Activated CD4-positive, alpha-beta T cell treated with anti-CD3 and anti-CD28 coated beads, Interleukin-2, amount 10 ng/mL, durations not matched to agents 24 days and 14 days (primary cell): ENCODE measurements at places on chromosomes 1 and 21. TPM values are rescaled to one million over a fixed set of nuclear protein-coding genes. Genes with fewer than 3 reads are reported as not detected.

DNA sequence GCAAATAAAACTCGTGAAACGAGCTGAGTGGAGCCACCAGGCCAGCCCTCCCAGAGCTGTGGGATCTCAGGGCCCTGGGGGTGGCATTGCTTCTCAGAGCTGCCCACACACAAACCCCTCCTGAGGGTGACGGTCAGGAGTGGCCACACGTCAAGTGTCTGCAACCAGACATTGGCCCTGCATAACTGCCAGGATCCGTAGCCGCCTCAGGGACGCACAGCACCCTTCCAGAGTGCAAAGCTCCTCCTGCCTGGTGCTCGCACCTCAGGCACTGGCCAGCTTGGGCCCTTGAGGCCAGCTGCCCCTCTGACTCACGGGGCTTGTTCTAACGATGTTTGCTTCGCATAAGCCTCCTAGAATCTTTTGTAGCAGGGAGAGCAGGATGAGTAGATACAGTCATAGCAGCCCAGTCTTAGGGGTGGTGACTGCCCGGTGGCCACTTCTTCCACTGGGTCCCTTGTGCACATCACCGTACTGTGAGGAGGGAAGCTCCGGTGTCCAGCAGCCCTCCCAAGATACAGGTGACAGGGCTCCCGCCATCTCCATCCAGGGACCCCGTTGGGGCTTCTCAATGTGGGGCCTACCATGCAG is 5.0 kb downstream of the WNT3A start:
- no peak overlapping the region for H3K4me3 ChIP-seq
- no peak overlapping the region for H3K27ac ChIP-seq
- H3K27me3 ChIP-seq, result peaks cover 28% of the 10 kb centered on the region

- H3K27ac ChIP-seq, result no peak overlapping the region
- H3K4me1 ChIP-seq, result peaks cover 14% of the 10 kb centered on the region
- H3K36me3 ChIP-seq, result peaks cover 19% of the 10 kb centered on the region
- peak; percentile 74 for DNase-seq
These were observed 31.1 kb downstream of the EDARADD start for GRCh38 chr1:236425031-236425663.

DNA sequence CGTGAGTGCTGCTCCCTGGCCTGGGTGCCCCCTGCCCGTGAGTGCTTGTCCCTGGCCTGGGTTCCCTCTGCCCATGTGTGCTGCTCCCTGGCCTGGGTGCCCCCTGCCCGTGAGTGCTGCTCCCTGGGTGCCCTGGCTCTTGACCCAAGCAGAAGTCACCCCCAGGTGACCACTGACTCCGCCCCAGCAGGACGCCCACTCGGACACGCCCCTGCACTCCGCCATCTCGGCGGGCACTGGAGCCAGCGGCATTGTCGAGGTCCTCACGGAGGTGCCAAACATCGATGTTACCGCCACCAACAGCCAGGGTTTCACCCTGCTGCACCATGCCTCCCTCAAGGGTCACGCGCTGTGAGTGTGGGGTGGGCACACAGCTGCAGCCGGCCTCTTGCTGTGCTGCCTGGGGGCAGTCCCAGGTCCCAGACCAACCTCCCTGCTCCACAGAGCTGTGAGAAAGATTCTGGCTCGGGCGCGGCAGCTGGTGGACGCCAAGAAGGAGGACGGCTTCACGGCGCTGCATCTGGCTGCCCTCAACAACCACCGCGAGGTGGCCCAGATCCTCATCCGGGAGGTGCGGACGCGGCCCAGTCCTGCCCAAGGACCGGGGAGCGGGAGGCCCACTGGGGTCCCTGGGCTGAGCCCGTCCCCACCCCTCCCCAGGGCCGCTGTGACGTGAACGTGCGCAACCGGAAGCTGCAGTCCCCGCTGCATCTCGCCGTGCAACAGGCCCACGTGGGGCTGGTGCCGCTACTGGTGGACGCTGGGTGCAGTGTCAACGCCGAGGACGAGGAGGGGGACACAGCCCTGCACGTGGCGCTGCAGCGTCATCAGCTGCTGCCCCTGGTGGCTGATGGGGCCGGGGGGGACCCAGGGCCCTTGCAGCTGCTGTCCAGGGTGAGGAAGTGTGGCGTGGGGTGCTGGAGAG is 3.9 kb upstream of the MMP23B start:
- H3K27me3 ChIP-seq, result peaks cover 4% of the 10 kb centered on the region
- no peak overlapping the region for H3K27ac ChIP-seq
- peaks cover 2% of the 10 kb centered on the region for H3K36me3 ChIP-seq
- peaks cover 4% of the 10 kb centered on the region for H3K4me1 ChIP-seq
- no peak for DNase-seq

- peak within 1 kb of the TSS; percentile 21 for H3K27ac ChIP-seq
- H3K36me3 ChIP-seq, result no peaks in the 10 kb centered on the region
- H3K4me3 ChIP-seq, result peak within 1 kb of the TSS; percentile 70
- DNase-seq, result peak; percentile 83
- peaks cover 44% of the 10 kb centered on the region for H3K27me3 ChIP-seq
These were observed at the start of gene MCOLN3 for GRCh38 chr1:85048296-85049064. TSS of gene MCOLN3 (minus strand) at chr1:85048500. CDS start at chr1:85045360, 3,140 bp downstream.

DNA sequence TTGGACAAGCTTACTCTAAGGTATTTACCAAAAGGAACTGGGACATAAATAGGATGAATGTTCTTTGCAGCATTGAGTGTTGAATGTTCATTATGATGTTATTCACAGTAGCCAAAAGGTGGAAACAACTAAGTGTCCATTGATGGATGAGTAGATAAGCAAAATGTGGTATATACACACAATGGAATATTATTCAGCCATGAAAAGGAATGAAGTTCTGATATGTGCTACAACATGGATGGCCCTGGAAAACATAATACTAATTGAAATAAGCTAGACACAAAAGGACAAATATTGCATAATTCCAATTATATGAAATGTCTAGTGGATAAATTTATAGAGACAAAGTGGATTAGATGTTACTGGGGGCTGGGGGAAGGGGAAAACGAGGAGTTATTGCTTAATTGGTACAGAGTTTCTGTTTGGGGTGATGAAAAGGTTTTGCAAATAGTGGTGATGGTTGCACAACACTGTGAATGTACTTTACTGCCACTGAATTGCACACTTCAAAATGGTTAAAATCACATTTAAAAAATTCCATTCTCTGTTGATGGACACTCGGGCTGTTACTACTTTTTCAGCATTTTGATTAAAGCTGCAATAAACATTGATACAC is 2.9 kb downstream of the MTARC1 start:
- H3K4me3 ChIP-seq, result no peak overlapping the region
- no peak for DNase-seq
- H3K27ac ChIP-seq, result no peak overlapping the region
- H3K4me1 ChIP-seq, result no peaks in the 10 kb centered on the region
- H3K36me3 ChIP-seq, result no peaks in the 10 kb centered on the region

DNA sequence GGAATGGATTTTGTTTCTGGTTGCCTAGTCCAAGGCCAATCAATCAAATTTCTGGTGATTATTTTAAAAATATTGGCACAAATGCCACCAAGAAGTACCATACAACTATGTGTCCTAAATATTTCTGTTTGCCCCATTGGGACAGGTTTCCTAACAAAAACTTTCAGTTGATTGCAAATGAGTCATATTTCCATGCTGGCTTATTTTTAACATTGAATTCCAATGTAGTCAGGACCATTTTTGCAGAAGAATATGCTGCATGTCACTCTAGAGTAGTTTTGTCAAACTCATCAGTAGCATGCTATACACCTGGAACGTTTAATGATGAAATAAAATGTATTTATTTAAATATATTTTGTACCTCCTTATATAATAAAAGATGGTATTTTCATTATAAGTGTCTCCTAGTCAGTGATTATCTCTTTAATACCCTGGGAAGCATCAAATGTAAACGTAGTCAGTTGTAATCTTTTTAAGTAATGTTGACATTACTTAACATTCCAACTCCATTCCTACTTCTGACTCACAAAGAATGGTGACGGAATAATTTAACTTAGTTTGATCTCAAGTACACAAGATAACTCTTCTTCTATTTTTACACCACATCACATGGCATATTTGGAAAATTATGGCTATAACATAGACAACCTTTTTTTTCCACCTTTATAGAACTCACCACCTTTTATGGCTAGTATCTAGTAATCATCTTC is 39.0 kb upstream of the USH2A start:
- no peaks in the 10 kb centered on the region for H3K4me1 ChIP-seq
- H3K4me3 ChIP-seq, result no peak overlapping the region

GRCh38 chr21:43338951-43339350 is 88.0 kb downstream of the SIK1 start:
- H3K27me3 ChIP-seq, result no peaks in the 10 kb centered on the region
- peaks cover 2% of the 10 kb centered on the region for H3K36me3 ChIP-seq
- no peak for DNase-seq
- peaks cover 10% of the 10 kb centered on the region for H3K4me1 ChIP-seq
- H3K4me3 ChIP-seq, result no peak overlapping the region

DNA sequence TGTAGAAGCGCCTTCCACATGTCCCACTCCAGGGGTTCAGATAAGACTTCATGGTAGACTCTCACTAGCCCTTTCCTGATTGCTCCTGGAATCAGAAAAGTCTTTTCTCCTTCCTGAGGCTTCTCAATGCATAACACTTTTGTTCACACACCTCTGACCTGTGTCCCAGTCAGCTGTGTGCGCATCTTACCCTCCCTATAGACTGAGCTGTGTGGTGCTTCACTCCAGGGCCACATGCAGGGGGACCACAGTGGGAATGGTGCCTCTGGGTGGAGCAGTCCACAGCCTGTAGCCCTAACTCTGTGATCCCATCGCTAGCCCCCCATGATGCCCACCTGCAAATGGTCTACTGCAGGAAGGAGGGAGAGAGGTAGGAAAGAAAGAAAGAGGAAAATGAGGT is 84.0 kb upstream of the TLR5 start:
- H3K4me1 ChIP-seq, result peaks cover 9% of the 10 kb centered on the region
- H3K36me3 ChIP-seq, result no peaks in the 10 kb centered on the region
- no peak for DNase-seq
- H3K4me3 ChIP-seq, result no peak overlapping the region
- H3K27ac ChIP-seq, result no peak overlapping the region
- no peaks in the 10 kb centered on the region for H3K27me3 ChIP-seq

DNA sequence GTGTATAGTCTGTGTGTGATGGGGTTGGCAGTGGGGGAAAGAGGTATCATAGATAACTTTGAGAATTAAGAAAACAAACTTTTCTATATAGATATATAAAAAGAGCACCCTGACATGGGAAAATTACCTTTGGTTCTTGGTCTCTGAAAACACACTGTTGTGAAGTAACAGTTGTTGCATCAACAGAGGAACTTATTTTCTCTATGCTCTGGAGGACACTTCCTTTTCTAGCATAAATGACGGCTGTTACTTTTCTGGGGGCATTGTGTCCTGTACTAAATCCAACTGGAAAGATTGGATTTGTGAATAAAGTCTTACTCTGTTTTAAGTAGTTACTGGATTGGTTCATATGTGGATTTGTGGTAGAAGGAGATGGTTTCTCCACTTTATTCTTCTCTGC is 12.6 kb downstream of the LRIF1 start:
- H3K4me3 ChIP-seq, result no peak overlapping the region
- no peak for DNase-seq
- H3K36me3 ChIP-seq, result peaks cover 67% of the 10 kb centered on the region
- H3K27me3 ChIP-seq, result no peaks in the 10 kb centered on the region
- peaks cover 10% of the 10 kb centered on the region for H3K4me1 ChIP-seq

- no peaks in the 10 kb centered on the region for H3K27me3 ChIP-seq
- H3K36me3 ChIP-seq, result peaks cover 39% of the 10 kb centered on the region
- DNase-seq, result no peak
- H3K27ac ChIP-seq, result peak overlapping the region; percentile 82
These were observed 2.5 kb downstream of the LBR start for GRCh38 chr1:225425201-225425786.

GRCh38 chr1:89822999-89823628 is 2.3 kb downstream of the LRRC8D start:
- H3K27ac ChIP-seq, result no peak overlapping the region
- H3K4me3 ChIP-seq, result no peak overlapping the region
- peaks cover 27% of the 10 kb centered on the region for H3K4me1 ChIP-seq
- peaks cover 4% of the 10 kb centered on the region for H3K36me3 ChIP-seq

DNA sequence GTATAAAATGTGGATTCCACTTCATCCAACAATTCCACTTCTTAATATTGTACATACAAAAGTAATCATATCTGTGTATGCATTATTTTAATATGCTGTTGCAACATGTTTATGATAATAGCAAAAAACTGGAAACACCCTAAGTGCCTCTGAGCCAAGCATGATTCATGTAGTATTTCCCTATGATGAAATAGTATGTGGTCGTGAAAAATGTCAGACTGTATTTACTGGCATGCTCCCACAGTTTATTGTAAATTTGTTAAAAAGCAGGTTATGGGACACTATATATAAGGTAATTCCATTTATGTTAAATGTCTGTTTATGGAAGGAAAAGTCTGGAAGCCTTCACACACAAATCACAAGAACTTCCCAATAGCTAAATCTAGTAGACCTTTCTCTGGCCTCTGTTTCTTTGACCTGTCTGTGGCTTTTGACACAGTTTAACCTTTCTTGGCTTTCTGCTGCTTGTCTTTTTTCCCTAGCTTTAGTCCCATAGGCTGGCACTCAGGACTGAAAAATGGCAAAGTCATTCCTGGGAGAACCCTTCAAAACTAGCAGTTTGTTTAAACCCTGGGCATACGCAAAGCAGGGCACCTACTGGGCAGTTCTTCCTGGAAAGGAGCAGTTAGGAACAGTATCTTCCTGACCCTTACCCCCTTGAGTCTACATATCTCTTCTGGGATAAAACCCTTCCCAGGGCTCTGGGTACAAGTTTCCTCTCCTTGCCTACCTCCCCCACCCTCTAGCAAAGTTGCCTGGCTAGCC is 65.4 kb upstream of the ARTN start:
- no peak for DNase-seq
- no peaks in the 10 kb centered on the region for H3K27me3 ChIP-seq
- H3K36me3 ChIP-seq, result no peaks in the 10 kb centered on the region
- peaks cover 28% of the 10 kb centered on the region for H3K4me1 ChIP-seq

DNA sequence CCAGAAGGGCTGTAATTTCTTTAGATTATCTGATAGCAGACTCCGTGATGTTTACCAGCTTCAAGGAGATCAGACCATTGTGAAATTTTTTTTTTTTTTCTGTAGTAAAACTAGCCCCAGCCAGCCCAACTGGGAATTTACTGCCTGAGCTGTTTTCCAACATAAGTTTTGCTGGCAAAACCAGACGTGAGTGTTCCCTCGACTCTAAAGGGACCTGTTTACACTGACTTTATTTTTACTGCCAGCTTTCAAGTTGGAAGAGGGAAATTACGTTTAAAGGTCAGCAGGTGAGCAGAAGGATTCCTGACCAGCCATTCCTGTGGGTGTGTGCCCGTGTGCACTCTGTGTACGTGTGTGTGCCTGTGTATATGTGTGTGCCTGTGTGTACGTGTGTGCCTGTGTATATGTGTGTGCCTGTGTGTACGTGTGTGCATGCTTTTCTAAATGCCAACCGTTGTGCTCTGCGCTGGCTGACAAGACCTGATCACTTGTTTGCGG is 374 bp downstream of the MAB21L3 start:
- no peaks in the 10 kb centered on the region for H3K36me3 ChIP-seq
- H3K27ac ChIP-seq, result no peak overlapping the region

- peaks cover 14% of the 10 kb centered on the region for H3K4me1 ChIP-seq
- peaks cover 37% of the 10 kb centered on the region for H3K27me3 ChIP-seq
- H3K27ac ChIP-seq, result no peak overlapping the region
- H3K4me3 ChIP-seq, result peak overlapping the region; percentile 81
- H3K36me3 ChIP-seq, result no peaks in the 10 kb centered on the region
- DNase-seq, result peak; percentile 56
These were observed 1.8 kb downstream of the SH2D5 start for GRCh38 chr1:20730690-20731056.

The OR10Z1 gene
- total RNA-seq, result not detected in 2 replicates

The FCRL5 gene
- total RNA-seq, result not detected in 2 replicates

The SLC16A4 gene
- 0.43 and 0.44 TPM in 2 replicates for total RNA-seq

The BROX gene
- 35.4 and 36.4 TPM in 2 replicates for total RNA-seq

The KIAA1614 gene
- total RNA-seq, result 0.16 and 0.26 TPM in 2 replicates
